ENCODE measurements at places on chromosomes 6 and 20.

DNA sequence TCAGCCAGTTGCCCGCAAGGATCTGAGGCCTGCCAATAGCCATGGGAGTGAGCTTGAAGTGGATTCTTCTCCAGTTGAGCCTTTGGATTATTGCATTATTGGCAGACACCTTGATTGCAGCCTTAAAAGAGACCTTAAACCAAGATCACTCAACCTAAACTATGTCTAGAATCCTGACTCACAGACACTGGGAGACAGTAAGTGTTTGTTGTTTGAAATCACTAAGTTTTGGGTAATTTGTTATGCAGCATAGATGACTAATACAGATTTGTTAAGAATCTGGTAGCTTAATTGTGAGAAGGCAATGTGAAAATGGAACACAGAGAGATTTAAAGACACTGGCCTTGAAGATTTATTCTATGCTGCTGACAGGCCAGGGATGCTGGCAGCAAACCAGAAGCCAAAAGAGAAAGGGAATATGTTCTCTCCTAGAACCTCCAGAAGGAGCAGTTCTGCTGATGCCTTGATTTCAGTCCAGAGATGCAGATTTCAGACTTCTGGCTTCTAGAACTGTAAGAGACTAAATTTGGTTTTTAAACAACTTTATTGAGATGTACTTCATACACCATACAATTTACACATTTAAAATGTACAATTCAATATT, 17.6 kb downstream of the SIRPD start:
- DNase-seq: no peak

DNA sequence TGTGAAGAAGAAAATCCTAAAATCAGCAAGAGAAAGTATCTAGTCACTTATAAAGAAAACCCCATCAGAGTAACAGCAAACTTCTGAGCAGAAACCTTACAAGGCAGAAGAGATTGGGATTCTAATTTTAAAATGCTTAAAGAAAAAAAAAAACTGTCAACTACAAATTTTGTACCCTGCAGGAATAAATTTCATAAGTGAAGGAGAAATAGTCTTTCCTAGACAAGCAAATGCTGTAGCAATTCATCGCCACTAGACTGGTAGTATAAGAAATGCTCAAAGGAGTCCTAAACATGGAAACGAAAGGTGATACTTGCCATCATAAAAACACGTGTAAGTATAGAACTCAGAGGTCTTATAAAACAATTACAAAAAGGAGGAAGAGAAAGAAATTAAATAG, 54.4 kb downstream of the PDSS2 start:
- DNase-seq: no peak

DNA sequence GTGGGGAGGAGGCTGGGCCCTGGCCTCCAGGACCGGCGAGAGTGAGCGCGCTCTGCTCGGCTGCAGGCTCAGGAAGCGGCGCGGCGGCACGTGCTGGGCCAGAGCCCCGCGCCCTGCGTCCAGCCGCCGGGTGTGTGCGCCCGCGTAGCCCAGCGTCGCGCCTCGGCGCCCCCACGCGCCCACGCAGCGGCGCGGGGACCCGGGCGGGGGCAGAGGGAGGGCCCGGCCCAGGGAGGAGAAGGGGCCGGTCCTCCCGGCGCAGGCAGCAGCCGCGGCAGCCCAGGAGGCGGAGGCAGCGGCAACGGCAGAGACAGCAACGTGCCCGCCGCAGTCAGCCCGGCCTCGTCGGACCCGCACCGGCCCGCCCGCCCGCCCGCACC, at the start of gene EYA2:
TSS of gene EYA2 (plus strand) at position 265 of the 380 bp plus-strand sequence. CDS start 95,168 bp downstream, outside the sequence.
- no peak for DNase-seq

GRCh38 chr6:40714576-40715564, 127.7 kb upstream of the LRFN2 start:
- DNase-seq: no peak

All from GM10248 (cell line).